Activated naive CD4-positive, alpha-beta T cell treated with anti-CD3 and anti-CD28 coated beads, Interleukin-2, amount 50 U/mL, for 72 hours (primary cell): ENCODE measurements at places on chromosomes 5 and 9. TPM values are rescaled to one million over a fixed set of nuclear protein-coding genes. Genes with fewer than 3 reads are reported as not detected.

CDHR2 gene
- 0.54 TPM for total RNA-seq

TMC1 gene
- not detected for total RNA-seq

TMEM174 gene
- not detected for total RNA-seq

RALGDS gene
- 45.3 TPM for total RNA-seq

DNA sequence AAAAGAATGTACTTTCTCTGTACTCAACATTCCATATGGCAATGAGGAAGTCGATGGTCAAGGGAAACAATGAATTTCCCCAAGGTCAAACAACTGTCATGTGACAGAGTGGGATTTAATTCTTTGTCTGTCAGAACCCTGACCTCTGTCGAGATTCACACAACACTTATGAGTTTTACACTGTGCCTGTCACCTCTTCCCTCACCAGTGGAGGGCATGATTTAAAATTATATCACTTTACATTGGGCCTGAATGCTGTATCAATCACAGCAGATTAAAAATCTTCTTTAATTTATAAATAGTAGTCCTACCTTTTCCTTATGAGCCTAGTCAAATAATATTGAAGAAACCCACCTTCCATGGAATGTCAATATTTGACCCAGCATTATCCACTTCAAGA is 276.7 kb downstream of the CDH10 start:
- DNase-seq, result no peak

DNA sequence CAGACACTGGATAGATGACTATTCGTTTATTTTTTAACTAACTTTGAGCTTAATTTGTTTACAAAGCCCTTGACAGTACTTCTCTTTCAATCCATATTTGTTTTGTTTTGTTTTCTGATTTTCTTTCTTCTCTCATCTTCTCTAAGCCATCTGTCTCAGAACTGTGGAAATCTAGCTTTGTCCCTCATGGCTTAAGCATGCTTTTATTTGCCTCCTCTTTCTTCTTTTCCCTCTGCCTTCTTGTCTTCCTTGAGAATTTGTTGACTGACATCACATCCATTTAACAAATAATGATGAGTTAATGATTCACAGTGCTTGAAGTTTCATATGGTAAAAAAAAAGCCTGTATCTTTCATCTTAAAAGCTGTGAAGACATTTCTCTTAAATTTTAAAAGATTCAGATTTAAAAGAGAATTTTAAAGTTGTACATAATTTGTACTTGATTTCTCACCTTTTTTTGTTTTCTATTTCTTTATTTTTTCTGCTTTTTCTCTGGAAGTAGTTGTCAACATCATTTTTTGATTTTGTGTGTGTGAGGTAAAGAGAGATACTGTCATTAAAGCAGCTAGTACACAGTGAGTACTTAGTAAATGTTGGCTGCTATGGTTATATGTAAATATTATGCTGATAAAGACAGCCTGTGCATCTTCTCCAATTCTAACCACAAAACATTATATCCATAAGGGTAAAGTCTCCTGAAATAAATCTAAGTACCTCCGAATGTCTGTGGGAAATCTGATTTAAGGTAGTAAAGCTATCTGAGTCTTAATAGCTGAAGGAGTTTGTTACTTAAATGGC is 13.9 kb upstream of the SGCD start:
- DNase-seq, result no peak

GRCh38 chr9:86126998-86127972 is 27.9 kb upstream of the GOLM1 start:
- DNase-seq, result no peak

GRCh38 chr5:149274939-149275338 is 3.3 kb downstream of the AFAP1L1 start:
- DNase-seq, result no peak

- no peak for DNase-seq
Observed at GRCh38 chr9:14500705-14501104, 186.8 kb upstream of the NFIB start.
